Thyroid gland (tissue), 4 donors: ENCODE measurements at places on chromosomes 3 and 15. TPM values are rescaled to one million over a fixed set of nuclear protein-coding genes. Genes with fewer than 3 reads are reported as not detected.

The CACNA2D3 gene
- 4.8 TPM for total RNA-seq

GRCh38 chr15:58457466-58457965 lies 25.7 kb downstream of the LIPC start:
- no peaks in the 10 kb centered on the region for H3K27me3 ChIP-seq
- H3K36me3 ChIP-seq = no peaks in the 10 kb centered on the region
- H3K4me1 ChIP-seq = peaks cover under 1% of the 10 kb centered on the region
- DNase-seq = no peak
- H3K4me3 ChIP-seq = no peak overlapping the region
- H3K27ac ChIP-seq = no peak overlapping the region

DNA sequence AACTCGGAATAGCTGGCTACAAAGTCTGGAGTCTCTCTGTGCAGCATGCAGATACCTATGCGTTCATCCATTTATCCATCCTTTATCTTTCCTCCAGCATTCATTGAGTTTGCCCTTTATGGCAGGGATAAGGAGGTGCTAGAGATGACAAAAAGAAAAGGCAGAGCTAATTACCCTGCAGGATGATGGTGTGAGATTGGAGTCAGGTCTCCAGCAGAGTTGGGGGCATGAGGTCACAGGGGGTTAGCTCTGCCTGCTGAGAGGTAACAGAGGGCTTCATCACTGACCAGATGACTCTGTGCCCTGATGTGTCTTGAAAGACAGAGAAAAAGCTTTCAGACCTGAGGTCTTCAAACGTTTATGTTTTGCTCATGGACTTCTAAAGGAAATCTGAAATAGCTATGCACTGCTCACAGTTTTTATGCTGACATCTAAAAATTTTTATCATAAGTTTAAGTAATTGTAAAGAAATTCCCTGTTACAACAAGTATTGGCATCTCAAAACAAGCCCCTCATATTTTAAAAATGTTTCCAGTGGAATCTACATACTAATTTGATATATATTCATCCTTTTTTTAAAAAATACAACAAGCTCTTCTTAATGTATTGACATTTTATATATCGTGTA lies 132.3 kb upstream of the ANKRD28 start:
- H3K4me3 ChIP-seq = no peak overlapping the region
- no peak for DNase-seq
- no peaks in the 10 kb centered on the region for H3K4me1 ChIP-seq
- no peaks in the 10 kb centered on the region for H3K36me3 ChIP-seq
- no peaks in the 10 kb centered on the region for H3K27me3 ChIP-seq
- no peak overlapping the region for H3K27ac ChIP-seq

- no peak for DNase-seq
- H3K4me1 ChIP-seq = no peaks in the 10 kb centered on the region
- no peaks in the 10 kb centered on the region for H3K27me3 ChIP-seq
- no peak overlapping the region for H3K4me3 ChIP-seq
These were observed 123.2 kb upstream of the GOLGA8J start for GRCh38 chr15:29959384-29960137.

The RPP25 gene
- total RNA-seq = 14.2 TPM

DNA sequence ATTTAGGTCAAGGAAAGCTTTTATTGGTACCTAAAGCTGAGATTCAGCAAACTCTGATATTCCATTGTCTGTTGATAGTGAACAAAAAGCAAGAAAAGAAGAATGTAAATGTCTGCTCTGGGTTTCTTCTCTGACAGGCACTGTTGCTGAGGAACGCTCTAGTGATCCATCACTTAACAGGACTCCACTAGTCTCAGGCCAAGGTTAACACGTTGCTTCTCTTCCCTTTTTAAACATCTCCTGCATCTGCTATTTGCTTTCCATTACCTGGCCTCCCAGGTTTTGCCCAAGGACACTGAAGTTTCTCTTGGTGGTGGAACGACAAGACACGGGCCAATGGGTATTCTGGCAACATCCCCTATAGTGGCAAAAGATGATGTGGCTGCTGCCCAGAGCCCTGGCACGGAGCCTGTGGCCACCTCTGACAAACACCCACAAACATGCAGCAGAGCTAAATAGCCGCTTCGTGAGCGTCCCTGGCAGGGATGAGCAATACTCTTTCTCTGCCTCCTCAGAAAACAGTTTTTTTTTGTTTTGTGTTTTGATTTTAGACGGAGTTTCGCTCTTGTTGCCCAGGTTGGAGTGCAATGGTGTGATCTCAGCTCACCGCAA lies 97.8 kb upstream of the AKAP13 start:
- peaks cover 3% of the 10 kb centered on the region for H3K4me1 ChIP-seq
- no peaks in the 10 kb centered on the region for H3K27me3 ChIP-seq
- no peaks in the 10 kb centered on the region for H3K36me3 ChIP-seq
- peak; percentile 63 for DNase-seq
- no peak overlapping the region for H3K27ac ChIP-seq
- H3K4me3 ChIP-seq = no peak overlapping the region

GRCh38 chr3:101143012-101143411 lies 149.8 kb upstream of the ABI3BP start:
- no peak overlapping the region for H3K27ac ChIP-seq
- no peaks in the 10 kb centered on the region for H3K36me3 ChIP-seq
- no peak for DNase-seq

GRCh38 chr3:5160940-5161858 lies 26.3 kb upstream of the EDEM1 start:
- H3K27ac ChIP-seq = peak overlapping the region; percentile 7
- H3K27me3 ChIP-seq = no peaks in the 10 kb centered on the region
- H3K4me3 ChIP-seq = no peak overlapping the region
- DNase-seq = no peak
- peaks cover 31% of the 10 kb centered on the region for H3K4me1 ChIP-seq

The SNX22 gene
- total RNA-seq = 114 TPM

GRCh38 chr3:20905210-20905805 lies 719.3 kb upstream of the SGO1 start:
- H3K36me3 ChIP-seq = no peaks in the 10 kb centered on the region
- H3K4me1 ChIP-seq = no peaks in the 10 kb centered on the region
- H3K27ac ChIP-seq = no peak overlapping the region
- no peak for DNase-seq
- no peaks in the 10 kb centered on the region for H3K27me3 ChIP-seq

The SLC15A2 gene
- 10.2 TPM for total RNA-seq

DNA sequence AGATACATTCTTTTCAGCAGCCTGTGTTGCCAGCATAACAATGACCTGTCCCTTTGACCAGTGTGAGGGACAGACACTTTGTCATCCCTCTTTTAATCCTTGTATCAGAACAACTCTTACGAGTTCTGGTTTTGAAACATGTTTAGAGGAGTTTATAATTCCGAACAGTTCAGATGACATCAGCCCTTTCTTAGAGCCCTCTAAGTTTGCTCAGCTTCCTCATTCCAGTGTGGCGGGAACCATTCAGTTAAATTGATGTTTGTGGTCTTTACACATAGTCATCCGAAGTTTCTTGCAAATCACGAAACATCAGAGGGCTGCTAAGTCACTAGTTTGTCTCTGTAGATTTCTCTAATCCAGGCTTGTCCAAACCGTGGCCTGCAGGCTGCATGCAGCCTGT lies 102.5 kb downstream of the AKAP13 start:
- peak overlapping the region; percentile 81 for H3K27ac ChIP-seq
- peaks cover 43% of the 10 kb centered on the region for H3K4me1 ChIP-seq
- no peak for DNase-seq

DNA sequence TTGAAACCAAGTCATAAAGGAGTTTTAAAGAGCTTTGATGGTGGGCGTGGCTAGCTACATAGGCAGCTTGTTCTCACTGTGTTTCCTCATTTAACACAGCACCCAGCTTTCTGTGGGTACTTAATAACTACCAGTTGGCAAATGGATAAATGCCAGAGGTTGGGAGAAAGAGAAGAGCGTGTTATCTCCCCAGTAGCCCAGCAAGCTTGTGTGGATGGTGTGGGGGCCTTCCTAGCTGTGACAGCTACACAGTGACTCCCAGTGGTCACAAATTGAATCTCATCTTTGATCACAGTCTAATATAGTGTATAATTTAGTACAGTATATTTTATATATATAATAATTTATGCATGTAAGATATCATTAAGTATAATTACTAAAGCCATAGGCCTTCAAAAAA lies 984.1 kb downstream of the EPHA3 start:
- no peaks in the 10 kb centered on the region for H3K27me3 ChIP-seq
- H3K36me3 ChIP-seq = no peaks in the 10 kb centered on the region
- peak; percentile 3 for DNase-seq
- no peak overlapping the region for H3K4me3 ChIP-seq
- no peak overlapping the region for H3K27ac ChIP-seq

GRCh38 chr15:62449638-62450037 lies 284.6 kb upstream of the C2CD4B start:
- H3K36me3 ChIP-seq = no peaks in the 10 kb centered on the region
- peaks cover 21% of the 10 kb centered on the region for H3K4me1 ChIP-seq
- no peak overlapping the region for H3K27ac ChIP-seq
- no peak overlapping the region for H3K4me3 ChIP-seq
- no peaks in the 10 kb centered on the region for H3K27me3 ChIP-seq

GRCh38 chr15:91165850-91166249 lies 65.8 kb downstream of the SV2B start:
- no peak for DNase-seq
- H3K4me1 ChIP-seq = no peaks in the 10 kb centered on the region
- H3K27ac ChIP-seq = no peak overlapping the region

The SNX33 gene
- 28.1 TPM for total RNA-seq

The CA12 gene
- 4.7 TPM for total RNA-seq

The DUSP7 gene
- 10.6 TPM for total RNA-seq

The GCNT3 gene
- total RNA-seq = not detected

GRCh38 chr3:115321400-115321805 lies 174.3 kb upstream of the ZBTB20 start:
- no peak for DNase-seq
- no peak overlapping the region for H3K27ac ChIP-seq
- no peak overlapping the region for H3K4me3 ChIP-seq

GRCh38 chr15:40744815-40745152 lies 10.3 kb downstream of the RMDN3 start:
- no peaks in the 10 kb centered on the region for H3K27me3 ChIP-seq
- no peak overlapping the region for H3K27ac ChIP-seq

DNA sequence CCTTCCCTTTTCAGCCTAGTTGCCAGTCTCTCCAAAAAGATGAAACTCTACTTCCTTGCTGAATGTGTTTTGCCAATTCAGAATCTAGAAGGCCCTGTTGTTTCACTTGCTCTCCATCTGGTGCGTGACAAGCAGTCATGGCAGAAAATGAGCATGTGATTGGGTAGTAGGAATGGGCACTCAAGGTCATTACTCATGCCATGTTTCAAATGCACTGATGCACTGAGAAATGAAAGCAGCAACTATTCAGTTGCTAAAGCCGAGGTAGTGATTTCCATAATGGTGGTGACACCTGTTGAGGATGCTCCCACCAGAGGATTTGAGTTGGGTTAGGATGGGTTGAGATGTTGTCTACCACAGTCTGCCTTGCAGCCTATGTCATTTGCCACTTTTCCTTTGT lies 12.7 kb downstream of the ZBTB38 start:
- H3K27ac ChIP-seq = peak overlapping the region; percentile 55
- H3K27me3 ChIP-seq = no peaks in the 10 kb centered on the region
- no peak for DNase-seq

The TMCO5A gene
- not detected for total RNA-seq

GRCh38 chr3:126845920-126846715 lies 136.8 kb upstream of the PLXNA1 start:
- no peaks in the 10 kb centered on the region for H3K36me3 ChIP-seq
- H3K27ac ChIP-seq = no peak overlapping the region
- DNase-seq = no peak
- peaks cover 9% of the 10 kb centered on the region for H3K4me1 ChIP-seq
- no peak overlapping the region for H3K4me3 ChIP-seq
- H3K27me3 ChIP-seq = no peaks in the 10 kb centered on the region

DNA sequence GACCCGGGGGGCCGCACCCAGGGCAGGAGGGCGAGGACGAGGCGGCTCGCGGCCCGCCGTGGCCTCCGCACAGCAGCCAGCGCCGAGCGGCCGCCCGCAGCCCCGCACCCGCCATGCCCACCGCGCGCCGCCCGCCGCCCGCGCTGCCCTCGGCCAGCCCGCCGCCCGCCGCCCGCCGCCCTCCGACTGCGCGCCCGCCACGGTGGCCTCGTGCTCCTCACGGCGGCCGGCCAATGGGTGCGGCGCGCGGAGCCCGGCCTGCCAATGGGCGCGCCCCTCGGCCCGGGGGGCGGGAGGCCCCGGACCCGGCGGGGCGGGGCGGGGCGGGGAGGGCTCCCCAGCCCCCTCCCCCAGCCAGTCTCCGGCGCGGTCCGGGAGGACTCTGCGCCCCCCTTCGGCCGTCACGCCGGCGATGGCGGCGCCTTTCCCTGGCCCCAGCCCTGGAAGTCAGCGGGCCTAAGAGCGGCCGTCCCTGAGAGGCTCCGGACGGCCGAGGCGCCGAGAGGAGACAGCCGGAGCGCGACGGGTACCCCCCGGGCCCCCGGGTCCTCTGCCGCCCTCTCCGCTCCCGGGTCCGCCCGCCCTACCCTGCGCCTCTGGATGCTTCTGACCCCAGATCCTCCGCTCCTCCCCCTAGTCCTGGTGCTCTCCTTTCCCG lies at the start of gene NT5DC2:
TSS of gene NT5DC2 (minus strand) at position 235 of the 658 bp plus-strand sequence. CDS start at position 115, 120 bp downstream.
- peak within 1 kb of the TSS; percentile 58 for H3K4me3 ChIP-seq

DNA sequence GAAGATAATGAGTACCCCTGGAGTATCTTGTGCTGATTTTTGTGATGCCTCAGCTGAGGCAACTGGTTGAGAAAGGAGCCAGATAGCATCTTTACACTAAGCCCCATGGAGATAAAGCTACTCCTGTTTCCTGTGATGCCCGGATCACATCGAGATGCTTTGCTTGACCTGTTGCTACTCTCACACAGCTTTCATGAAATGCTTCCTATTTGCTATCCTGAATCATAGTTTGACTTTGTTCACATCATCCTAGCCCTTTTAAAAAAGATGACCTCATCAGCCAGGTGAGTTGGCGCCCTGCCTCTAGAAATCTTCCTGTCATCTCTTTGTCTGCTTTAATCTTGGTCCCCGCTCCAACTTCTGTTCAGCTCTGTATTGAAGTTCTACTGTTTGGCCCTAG lies 409.6 kb upstream of the TBL1XR1 start:
- no peaks in the 10 kb centered on the region for H3K27me3 ChIP-seq
- H3K4me1 ChIP-seq = peaks cover 35% of the 10 kb centered on the region
- peak overlapping the region; percentile 21 for H3K27ac ChIP-seq
- no peak for DNase-seq
- H3K4me3 ChIP-seq = no peak overlapping the region

DNA sequence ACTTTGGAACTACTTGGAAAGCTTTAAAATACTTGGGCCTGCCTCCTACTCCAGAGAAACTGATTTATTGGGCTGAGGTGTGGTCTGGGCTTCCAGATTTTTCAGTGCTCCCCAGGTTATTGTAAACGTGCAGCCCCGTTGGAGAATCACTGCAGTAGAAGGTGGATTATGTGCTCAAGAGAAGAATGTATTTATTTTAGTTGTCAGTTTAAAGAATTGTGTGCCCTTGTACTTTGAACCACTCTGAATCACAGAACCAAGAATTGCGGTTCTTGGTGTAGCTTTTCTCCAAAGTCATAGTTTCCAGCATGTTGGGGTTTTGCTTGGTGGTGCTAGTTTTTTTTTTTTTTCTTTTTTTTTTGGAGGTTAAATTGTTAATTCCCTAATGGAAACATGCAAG lies 1.6 kb downstream of the TATDN2 start:
- H3K4me3 ChIP-seq = peak overlapping the region; percentile 57
- H3K4me1 ChIP-seq = peaks cover 17% of the 10 kb centered on the region
- peak overlapping the region; percentile 43 for H3K27ac ChIP-seq
- H3K27me3 ChIP-seq = no peaks in the 10 kb centered on the region
- H3K36me3 ChIP-seq = peaks cover 5% of the 10 kb centered on the region
